Type B pancreatic cell (in vitro differentiated cells): ENCODE measurements at places on chromosomes 13 and 19. TPM values are rescaled to one million over a fixed set of nuclear protein-coding genes. Genes with fewer than 3 reads are reported as not detected.

The PRRG2 gene
- 5.1 and 5.2 TPM in 2 replicates for total RNA-seq

The TEX101 gene
- not detected in 2 replicates for total RNA-seq

The NCCRP1 gene
- total RNA-seq = 19.0 and 22.6 TPM in 2 replicates

The COG3 gene
- 30.4 and 37.2 TPM in 2 replicates for total RNA-seq

The ZNF578 gene
- 0.72 and 1.1 TPM in 2 replicates for total RNA-seq

- DNase-seq = no peak
These were observed 1531.7 kb upstream of the SPRY2 start for GRCh38 chr13:81872581-81872980.

- no peak for DNase-seq
These were observed 76.0 kb downstream of the RASA3 start for GRCh38 chr13:114056205-114057013.

- DNase-seq = no peak
These were observed 13.5 kb downstream of the ARRDC5 start for GRCh38 chr19:4889034-4889815.

DNA sequence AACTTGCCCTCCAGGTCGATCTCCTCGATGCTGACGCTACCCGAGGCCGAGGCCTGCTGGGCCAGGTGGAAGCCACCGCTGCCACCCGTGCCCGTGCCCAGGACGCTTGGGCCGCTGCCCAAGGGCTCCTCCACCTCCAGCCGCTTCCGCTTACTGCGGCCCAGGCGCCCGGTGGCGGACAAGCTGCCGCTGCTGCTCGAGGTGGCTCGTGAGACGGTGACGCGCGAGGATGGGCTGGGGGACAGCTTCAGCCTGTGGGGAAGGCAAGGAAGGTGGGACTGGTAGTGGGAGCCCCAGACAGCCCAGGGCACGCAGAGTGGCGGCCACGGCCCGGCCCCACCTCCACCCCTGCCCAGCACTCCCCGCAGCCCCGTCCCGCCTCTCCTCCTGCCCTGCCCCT, 6.5 kb upstream of the TIMM13 start:
- DNase-seq = no peak

- DNase-seq = no peak
These were observed 718 bp downstream of the ACTN4 start for GRCh38 chr19:38647966-38648768.
